ENCODE measurements at places on chromosomes 5 and 9. TPM values are rescaled to one million over a fixed set of nuclear protein-coding genes. Genes with fewer than 3 reads are reported as not detected.

RASEF gene
- polyA plus RNA-seq: not detected

RANBP17 gene
- 6.1 TPM for polyA plus RNA-seq

CAMK4 gene
- polyA plus RNA-seq: 1.9 TPM

TERT gene
- not detected for polyA plus RNA-seq

SPATA9 gene
- not detected for polyA plus RNA-seq

RAI14 gene
- 114 TPM for polyA plus RNA-seq

DNA sequence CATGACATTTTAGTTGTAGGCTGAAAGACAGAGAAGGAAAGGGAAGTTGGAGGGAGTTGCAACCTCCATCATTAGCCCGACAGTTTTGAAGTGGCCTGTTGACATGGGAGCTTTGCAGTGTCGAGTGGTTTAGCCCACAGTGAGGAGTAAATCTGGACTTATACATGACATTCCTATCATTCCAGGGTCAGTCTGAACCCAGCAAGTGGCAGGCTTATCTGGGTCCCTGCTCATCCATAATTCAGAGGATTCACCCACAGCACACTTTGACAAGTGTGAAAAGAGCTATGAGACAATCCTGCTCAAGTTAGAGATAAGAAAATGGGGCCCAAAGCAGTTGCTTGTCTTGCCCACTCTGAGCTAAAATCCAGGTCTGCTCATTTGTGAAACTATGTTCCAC lies 8.4 kb upstream of the TNC start:
- DNase-seq: no peak
- no peaks in the 10 kb centered on the region for H3K4me1 ChIP-seq
- H3K36me3 ChIP-seq: no peaks in the 10 kb centered on the region

DNA sequence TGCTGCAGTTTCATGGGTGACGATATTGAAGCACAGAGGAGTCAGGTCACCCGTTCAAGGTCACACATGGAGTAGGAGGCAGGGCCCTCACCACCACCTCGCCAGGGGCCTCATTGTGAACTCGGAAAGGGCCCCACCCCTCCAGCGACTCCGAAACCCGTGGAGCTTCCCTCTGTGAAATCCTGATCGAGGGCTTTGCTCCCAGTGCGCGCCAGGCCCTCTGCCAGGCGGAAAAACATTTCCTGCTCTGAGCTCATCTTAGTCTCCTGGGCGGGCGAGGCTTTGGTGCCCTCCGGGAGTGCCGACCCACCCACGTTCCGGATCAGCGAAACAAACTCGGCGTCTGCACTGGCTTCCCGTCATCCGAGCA lies 75.0 kb upstream of the FCN1 start:
- H3K36me3 ChIP-seq: no peaks in the 10 kb centered on the region
- DNase-seq: no peak
- no peak overlapping the region for H3K27ac ChIP-seq
- no peaks in the 10 kb centered on the region for H3K4me1 ChIP-seq
- H3K4me3 ChIP-seq: no peak overlapping the region

GRCh38 chr5:59537961-59538749 lies 355.4 kb downstream of the PDE4D start:
- no peaks in the 10 kb centered on the region for H3K36me3 ChIP-seq
- H3K27ac ChIP-seq: no peak overlapping the region
- H3K4me1 ChIP-seq: no peaks in the 10 kb centered on the region
- no peak for DNase-seq
- no peaks in the 10 kb centered on the region for H3K27me3 ChIP-seq
- no peak overlapping the region for H3K4me3 ChIP-seq

DNA sequence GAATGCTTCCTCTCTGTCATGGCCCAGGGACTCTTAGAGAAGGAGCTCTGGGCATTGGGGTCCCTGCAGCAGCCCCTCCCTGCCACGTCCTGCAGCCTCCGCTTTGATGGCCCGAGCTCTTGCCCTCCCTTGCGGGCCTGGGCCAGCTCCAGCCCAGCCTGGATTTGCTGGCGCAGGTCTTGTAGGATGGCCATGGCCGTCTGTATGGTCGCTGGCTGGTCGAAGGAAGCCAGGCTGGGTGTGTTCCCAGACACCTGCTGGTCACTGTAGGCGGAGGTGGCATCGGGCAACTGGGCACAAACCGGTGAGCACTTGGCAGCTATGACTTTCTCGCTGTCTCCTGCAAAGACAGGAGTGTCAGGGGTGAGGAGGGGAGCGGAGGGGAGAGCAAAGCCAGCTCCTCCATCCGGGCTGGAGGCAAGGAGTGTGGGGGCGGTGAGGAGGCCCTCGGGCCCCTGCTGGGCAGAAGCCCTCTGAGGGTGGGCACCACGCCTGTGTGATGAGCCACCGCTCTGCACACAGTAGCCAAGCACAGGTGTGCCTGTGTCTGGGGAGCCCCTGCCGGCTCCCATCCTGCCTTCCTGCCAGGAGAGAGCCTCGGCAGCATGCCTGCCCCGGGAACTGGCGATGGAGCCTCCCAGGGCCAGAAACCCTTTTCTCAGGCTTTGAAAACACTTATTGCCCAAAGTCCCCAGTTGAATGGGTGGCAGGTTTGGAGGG lies 12.4 kb downstream of the CCDC187 start:
- H3K4me1 ChIP-seq: no peaks in the 10 kb centered on the region
- no peak overlapping the region for H3K4me3 ChIP-seq
- DNase-seq: no peak
- H3K27ac ChIP-seq: no peak overlapping the region
- no peaks in the 10 kb centered on the region for H3K36me3 ChIP-seq

GRCh38 chr5:169668732-169669131 lies 31.7 kb downstream of the DOCK2 start:
- no peaks in the 10 kb centered on the region for H3K27me3 ChIP-seq
- H3K4me3 ChIP-seq: no peak overlapping the region
- H3K4me1 ChIP-seq: no peaks in the 10 kb centered on the region
- no peaks in the 10 kb centered on the region for H3K36me3 ChIP-seq
- H3K27ac ChIP-seq: no peak overlapping the region
- no peak for DNase-seq

GRCh38 chr5:178378527-178379484 lies 146.2 kb upstream of the PHYKPL start:
- H3K27me3 ChIP-seq: no peaks in the 10 kb centered on the region
- no peaks in the 10 kb centered on the region for H3K36me3 ChIP-seq
- no peak overlapping the region for H3K27ac ChIP-seq
- no peak for DNase-seq
- H3K4me1 ChIP-seq: no peaks in the 10 kb centered on the region
- no peak overlapping the region for H3K4me3 ChIP-seq

Measured in endothelial cell of umbilical vein (primary cell).